Activated CD8-positive, alpha-beta T cell treated with anti-CD3 and anti-CD28 coated beads, Interleukin-2, amount 10 ng/mL, durations not matched to agents 7 days and 5 days (primary cell): ENCODE measurements at places on chromosomes 5 and 9. TPM values are rescaled to one million over a fixed set of nuclear protein-coding genes. Genes with fewer than 3 reads are reported as not detected.

The APBB3 gene
- 24.1 TPM for total RNA-seq

The LCN10 gene
- total RNA-seq, result 2.4 TPM

The SLC6A7 gene
- not detected for total RNA-seq

The CAAP1 gene
- total RNA-seq, result 20.9 TPM

The TLX3 gene
- not detected for total RNA-seq

The PCDHGA1 gene
- total RNA-seq, result not detected

GRCh38 chr9:130197386-130197785 is 25.2 kb downstream of the NCS1 start:
- no peaks in the 10 kb centered on the region for H3K27me3 ChIP-seq
- H3K27ac ChIP-seq, result no peak overlapping the region
- DNase-seq, result no peak
- no peak overlapping the region for H3K4me3 ChIP-seq

DNA sequence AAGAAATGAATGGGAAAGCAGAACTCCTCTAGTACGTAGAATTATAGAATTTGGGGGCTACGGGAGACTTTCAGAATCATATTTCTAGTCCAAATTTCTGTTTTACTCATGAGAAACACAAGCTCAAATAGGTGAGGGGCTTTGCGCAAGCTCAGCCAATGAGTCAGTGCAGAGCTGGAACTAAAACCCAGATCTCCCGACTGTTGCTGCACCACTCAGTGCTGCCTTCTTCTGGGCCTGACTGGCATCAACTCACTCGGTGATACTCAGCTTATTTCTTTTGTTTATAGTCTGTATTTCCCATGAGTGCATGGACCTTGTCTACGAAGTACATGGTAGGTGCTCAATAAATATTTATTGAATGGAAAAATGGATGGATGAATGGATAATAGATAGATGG is 280.2 kb downstream of the CDK5RAP2 start:
- H3K36me3 ChIP-seq, result no peaks in the 10 kb centered on the region
- H3K27me3 ChIP-seq, result no peaks in the 10 kb centered on the region
- H3K4me3 ChIP-seq, result no peak overlapping the region
- H3K4me1 ChIP-seq, result no peaks in the 10 kb centered on the region
